Cortex of kidney (tissue), 1 donor: ENCODE measurements at places on chromosomes 2 and 18.

DNA sequence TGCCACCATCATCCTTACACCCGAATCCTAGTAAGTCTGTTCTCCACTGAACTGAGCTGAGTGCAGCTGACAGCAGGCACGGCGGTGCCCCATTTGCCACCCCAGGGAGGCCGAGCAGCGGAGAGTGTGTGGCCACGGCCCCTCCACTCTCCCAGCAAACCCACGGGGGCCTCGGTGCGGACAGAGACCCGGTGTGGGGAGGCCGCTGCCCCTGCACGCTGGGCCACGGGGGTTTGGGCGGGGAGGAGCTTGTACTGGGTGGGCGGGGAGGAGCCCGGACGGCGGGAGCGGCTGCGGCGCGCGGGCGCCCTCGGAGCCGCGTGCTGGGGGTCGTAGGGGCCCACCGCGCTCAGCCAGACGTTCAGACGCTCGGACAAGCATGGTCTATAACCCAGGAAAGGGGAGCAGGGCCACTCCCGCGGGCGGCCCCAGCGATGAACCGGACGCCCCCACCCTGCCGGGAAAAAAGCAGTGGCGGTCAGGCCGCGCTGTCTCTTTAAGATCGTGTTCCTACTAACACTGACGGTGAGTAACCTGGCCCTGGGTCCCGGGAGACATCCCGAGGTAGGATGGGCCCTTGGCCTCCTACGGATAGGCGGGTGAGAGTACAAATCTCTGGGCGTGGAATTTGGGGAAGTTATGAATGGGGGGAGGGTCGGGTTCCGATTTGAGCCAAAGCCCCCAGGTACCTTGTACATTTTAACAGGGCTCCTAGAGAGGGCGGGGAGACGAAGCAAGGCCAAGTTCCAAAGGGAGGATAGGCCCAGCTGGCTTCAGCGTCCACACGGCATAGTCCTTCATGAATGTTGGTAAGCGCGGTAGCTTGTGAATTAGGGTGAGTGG, at the start of gene ITPRIPL1:
Gene ITPRIPL1 (plus strand): TSS at position 277 of the 843 bp plus-strand sequence. CDS start 523 bp downstream, at position 800.
- DNase-seq: no peak

DNA sequence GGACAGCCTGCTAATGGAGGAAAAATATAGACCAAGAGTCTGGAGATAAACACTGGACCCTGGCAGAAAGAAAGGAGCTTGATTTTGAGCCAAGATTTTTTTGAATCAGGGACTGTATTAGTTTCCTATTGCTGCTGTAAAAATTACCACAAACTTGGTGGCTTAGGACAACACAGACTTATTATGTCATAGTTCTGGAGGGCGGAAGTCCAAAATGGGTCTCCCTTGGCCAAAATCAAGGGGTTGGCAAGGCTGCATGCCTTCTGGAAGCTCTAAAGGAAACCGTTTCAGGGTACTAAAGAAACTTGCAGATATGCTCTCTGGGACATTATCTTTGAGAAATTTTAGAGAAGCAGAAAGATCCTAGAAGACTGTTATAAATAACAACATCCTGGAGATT, 140.1 kb downstream of the BABAM2 start:
- no peak for DNase-seq

GRCh38 chr2:24883946-24884345, 36.1 kb downstream of the ADCY3 start:
- no peak for DNase-seq

DNA sequence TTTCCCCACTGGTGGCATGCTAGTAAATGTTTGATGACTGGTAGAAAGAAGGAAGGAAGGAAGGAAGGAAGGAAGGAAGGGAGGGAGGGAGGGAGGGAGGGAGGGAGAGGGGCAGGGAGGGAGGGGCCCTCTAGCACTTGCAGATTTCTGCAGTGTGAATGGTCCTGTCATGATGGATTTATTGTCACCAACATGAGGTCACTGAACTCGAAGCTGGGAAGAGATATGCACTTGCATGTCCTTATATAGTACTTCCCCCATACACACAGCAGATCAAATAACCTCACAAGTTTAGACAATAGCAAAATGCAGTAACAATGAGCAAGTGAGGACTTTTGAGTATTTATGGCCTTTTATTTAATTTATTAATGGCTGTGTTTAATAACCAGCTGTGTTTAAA, 44.5 kb upstream of the CXCR4 start:
- no peak for DNase-seq

DNA sequence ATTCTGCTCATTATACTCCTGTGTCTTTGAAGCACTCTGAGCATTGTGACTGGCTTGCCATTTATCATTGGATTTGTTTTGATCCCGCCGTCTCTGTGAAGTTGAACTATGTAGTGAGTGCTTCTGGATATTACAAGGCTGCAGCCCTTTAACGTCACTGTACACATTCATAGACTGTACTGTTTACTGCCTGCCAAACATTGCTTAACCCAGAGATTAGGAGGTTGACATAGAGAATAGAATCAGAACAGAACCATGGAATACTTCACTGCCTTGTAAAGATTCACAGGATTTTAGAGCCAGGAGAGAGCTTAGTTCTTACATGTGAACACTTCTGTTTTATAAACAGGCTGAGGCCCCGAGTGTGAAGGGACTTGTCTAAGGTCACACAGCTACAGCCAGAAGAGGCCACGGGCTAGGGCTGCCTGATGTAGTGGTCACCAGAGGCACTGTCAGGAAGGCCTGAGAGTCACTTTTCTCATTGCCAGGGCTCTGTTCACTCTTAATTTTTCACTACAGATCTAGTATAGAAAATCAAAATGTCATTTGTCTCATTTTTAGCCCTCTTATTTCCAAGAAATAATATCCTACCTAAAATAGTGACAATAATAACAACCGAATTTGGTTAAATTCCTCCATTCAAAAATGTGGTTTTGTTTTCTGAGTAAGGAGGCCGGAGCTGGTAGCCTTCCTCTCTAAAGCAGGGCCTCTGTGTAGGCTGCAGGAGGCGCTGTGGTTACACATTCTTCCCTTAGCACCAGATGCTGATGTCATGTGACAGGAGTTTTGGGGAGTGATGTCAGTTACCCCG, 87.9 kb downstream of the UGGT1 start:
- no peak for DNase-seq

DNA sequence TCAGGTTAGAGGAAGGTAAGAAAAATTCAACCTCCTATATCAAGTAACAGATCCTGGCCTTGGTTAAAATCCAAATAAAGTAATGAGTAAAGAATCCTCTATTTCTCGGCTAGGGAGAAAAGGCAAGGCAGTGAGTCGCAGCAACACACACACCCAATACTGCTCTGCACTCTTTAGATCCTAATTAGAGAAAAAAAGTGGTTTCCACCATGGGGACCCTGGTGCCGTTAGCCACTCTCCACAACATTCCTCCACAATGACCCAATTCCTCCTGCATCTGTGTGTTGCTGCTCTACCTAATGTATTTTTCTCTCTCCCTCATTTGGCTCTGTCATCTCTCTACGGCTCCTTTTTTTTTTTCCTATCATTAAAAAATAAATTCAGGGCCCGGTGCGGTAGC, 462.7 kb downstream of the METTL4 start:
- DNase-seq: no peak

- no peak for DNase-seq
Observed at GRCh38 chr2:44087714-44088092, 81.0 kb upstream of the PPM1B start.

- no peak for DNase-seq
Observed at GRCh38 chr18:55296115-55296514, 291.9 kb downstream of the TCF4 start.

DNA sequence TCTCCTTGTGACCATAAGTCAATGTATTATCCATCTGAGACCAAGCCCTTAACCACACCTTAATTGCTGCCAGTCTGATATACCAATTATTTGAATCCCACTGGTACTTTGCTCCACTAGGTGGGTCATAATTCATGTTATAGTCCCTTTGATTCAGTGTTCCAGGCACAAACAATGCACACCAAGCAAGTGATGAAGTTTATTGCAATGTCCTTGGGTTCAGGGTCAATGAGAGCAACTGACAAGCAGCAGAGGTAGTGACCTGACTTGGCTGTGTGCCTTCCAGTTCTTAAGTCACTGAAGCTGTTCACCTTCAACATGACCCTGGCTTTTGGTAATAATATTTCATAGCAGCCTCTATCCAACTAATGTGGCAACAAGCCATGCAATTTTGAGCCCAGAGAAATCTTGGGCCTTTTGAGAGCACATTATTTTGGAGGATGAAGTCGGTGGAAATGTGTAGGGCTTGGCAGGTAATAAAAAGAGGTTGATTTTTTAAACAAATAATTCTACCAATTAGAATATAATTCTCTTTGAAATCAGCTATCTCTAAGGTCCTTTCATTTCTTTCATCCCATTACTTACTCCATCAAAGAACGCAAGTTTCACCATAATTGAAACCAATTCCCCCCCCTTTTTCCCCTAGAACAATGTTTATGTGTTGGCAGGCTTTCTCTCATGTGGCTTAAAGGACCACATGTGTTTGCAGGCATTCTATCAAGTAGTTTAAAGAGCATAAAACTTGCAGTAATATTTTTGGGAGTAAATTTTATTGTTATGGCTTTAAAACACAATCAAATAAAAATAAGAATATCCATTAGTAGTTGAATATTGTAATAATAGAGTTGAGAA, 3.1 kb upstream of the CPO start:
- no peak for DNase-seq

DNA sequence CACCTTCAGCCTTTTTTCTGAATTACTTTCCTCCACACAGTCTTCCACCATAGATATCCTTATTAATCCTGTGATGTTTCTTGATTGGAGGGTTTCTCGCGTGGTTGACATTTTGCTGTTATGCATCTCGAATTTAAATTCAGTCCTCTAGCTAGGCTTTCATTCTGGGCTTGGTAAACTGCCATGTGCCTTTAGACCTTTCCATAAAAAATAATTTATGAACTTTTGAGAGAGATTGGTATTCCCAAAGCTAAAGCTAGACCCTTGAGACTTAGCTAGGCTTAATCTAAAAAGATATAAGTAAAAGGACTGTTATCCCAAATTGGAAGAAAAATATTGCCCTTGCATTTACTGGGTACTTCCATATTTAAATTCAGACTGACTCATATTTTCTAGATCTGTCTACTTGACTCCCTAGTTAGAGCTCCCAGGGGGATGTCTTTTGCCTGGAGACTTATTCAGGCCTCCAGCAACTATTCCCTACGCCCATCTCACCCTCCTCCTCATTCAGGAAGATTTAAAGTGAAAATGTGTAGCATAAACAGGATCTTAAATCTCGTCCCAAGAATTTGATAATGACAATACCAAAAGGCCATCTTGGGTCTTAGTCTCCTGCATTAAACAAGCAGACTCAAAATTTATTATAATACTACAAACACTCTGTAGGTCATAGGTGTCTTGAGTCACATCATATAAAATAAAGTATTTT, 60.3 kb downstream of the KIAA2012 start:
- no peak for DNase-seq

DNA sequence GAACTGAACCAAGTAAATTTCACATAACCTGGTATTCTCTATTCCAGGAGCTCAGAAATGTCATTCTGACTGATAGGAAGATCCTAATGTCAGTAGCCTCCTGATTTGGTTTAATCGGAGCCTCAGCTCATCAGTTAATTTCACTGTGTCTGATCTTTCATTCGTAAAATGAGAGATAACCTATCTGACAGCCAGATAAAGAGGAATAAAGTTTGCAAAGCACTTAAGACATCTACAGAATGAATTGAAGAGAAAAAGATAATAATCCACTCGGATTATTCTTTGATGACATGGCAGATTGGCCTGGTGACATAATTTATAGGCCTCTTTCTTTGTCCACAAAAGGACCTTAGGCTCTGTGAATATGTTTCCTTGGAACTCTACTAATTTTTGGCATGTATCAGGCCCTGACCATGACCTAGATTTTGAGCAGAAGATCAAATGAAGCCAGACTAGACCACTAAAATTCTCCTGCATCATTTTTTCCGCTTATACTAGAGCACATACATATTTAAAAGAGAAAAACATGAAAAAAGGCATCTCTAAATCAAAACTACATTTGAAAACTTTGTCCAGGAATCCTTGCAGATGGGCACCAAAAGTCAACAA, 312.4 kb downstream of the MTX2 start:
- no peak for DNase-seq

GRCh38 chr18:77359561-77360314, 110.1 kb downstream of the GALR1 start:
- DNase-seq: no peak

- no peak for DNase-seq
Observed at GRCh38 chr2:169715379-169716237, 18.0 kb upstream of the KLHL23 start.

DNA sequence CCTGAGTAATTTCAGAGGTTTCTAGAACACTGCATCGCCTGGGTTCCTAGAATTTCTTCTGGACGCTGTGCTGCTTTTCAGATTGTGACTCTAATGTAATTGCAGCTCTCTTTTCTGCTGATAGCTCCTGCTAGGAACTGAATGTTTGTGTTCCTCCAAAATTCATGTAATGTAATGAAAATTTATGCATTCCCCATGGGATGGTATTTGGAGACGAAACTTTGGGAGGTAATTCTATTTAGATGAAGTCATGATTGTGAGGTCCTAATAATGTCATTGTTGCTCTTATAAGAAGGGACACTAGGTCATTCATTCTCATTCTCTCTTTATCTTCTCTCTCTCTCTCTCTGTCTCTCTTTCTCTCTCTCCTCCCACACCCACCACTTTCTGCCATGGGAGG, 223.9 kb upstream of the DOK6 start:
- DNase-seq: no peak
